Daoy (cell line): ENCODE measurements at places on chromosomes 1 and 21. TPM values are rescaled to one million over a fixed set of nuclear protein-coding genes. Genes with fewer than 3 reads are reported as not detected.

- no peak for DNase-seq
Observed at GRCh38 chr1:150999926-151000325, 6.8 kb downstream of the MINDY1 start.

DNA sequence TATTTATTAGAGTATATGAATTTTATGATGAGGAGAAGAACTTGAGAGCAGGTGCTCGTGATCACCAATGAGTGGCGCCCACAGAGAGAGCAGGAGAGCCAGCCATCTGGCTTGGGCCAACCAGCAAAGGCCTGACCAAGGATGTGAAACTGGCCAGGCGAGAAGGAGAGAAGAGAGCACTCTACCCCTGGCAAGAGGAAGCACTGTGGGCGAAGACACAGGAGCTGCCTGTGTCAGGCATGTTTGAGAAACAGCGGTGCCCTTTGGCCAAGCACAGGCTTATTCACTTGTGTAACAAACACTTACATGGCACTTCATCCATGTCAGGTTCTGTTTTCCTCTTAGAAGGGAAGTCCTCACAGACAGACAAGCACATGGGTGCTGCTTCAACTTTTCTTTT, 4.2 kb upstream of the SIPA1L2 start:
- no peak for DNase-seq

DNA sequence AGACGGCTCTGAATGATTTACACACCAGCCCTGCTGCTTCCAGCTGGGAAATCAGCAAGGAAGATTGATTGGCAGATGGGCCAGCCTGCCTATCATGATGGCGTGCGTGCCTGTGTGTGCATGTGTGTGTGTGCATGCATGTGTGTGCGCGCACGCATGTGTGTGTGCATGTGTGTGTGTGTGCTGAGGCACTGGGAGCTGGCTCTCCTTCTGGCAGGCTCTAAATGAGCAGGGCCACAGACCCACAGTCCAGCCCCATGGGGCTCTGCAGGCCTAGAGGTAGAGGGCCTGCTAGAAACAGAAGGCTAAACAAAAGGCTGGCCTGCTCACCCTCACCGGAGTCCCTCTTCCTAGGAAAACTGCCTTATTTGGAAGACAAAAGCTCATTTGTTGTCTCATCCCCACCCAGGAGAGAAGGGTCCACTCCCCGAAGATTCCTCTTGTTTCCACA, 6.0 kb downstream of the KLHDC8A start:
- no peak for DNase-seq

- no peak for DNase-seq
Observed at GRCh38 chr1:184908506-184908905, 65.8 kb downstream of the NIBAN1 start.

- DNase-seq, result no peak
Observed at GRCh38 chr1:16326833-16327404, 25.4 kb downstream of the FBXO42 start.

GRCh38 chr1:194215448-194215847, 1029.0 kb upstream of the B3GALT2 start:
- DNase-seq, result no peak

DNA sequence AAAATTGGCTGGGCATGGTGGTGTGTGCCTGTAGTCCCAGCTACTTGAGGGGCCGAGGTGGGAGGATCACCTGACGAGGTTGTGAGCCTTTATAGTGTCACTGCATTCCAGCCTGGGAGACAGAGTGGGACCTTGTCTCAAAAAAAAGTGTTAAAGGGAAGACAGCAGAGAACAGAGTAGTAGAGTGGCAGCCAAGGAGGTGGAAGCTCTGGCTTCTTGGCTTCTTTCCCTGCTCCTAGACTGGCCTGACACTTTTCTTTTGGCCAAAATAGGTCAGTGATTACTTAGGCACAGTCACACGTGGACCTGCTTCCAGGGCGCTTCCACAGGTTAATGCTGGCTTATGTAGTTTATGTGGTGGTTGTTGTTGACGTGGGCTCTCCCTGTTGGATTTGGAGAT, 3.2 kb downstream of the DIP2A start:
- DNase-seq, result no peak

DNA sequence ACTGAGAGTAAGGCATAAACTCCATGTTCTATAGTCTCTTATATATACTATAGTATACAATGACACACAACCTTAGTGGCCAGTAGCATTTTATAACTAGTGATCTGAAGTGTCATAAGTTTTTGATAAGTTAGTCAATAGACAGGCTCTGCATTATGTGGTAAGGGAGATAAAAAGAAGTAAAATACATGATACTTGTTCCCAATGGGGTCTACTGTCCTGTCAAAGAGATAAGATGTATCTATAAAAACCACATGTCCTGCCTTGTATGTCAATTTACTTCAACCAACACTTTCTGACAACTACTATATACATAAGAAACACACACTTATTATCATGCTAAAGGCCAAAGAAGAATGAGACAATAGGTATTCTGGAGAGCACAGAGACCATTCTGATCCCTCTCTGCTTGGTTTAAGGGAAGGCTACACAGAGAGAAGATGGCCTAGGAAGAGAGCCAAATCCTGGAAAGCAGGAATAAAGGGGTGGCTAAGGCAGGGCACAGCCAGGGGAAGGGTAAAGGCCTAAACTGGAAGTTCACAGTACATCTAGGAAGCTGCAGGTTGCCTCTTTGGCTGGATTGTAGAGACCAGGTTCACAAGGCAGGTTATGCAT, 91.4 kb downstream of the LYST start:
- no peak for DNase-seq

The OR10J1 gene
- total RNA-seq, result not detected in 2 replicates

The FAM72A gene
- 11.4 and 20.7 TPM in 2 replicates for total RNA-seq

The MIXL1 gene
- total RNA-seq, result 0.17 TPM in 1 of 2 replicates, not detected in the other

The TMEM82 gene
- not detected in 2 replicates for total RNA-seq

The OPTC gene
- total RNA-seq, result not detected in 2 replicates

The RNU1-1 gene
- total RNA-seq, result 306 and 832 TPM in 2 replicates

The DHRS3 gene
- total RNA-seq, result 45.8 and 49.4 TPM in 2 replicates
